Activated CD8-positive, alpha-beta memory T cell treated with anti-CD3 and anti-CD28 coated beads, Interleukin-2, amount 10 ng/mL, durations not matched to agents 7 days and 5 days (primary cell): ENCODE measurements at places on chromosomes 2 and 18.

DNA sequence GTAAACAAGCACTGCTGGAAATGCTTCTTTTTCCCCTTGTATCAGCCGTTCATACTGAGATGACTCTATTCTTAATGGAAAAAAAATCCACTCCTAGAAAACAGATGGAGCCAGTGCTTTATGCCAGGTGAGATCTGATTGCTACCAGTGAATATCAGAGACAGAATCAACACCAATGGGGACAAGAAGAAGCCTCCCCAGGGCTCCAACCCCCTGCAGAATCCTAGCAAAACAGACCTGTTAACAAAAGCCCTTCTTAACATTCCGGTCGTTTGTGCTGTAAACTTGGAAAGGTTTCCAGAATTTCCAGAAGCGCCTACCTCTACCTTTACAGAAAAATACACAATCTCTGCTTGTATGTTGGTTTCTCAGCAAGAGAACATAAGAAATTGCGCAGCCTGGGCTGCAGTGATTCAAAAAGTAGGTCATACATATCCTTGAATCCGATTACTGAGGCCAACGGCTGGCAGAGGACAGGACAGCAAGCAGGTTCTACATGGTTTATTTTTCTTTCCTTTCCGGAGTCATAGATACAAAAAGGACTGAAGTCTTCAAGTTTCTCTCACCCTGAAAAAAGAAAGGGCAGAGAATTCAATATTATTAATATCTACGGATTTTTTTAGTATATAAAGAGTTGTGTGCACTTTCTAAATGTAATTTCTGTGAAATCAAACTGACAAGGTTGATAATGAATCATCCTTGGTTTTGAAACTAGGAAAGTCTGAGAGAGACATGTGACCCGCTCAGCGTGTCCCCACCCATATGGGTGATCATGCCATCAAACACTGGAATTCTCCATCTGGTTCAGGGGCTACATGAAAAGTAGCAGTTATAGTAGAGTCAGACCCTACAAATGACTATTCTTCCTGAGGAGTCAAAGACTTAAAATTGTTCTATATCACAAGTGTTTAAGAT, 266.7 kb upstream of the MGAT5 start:
- no peak overlapping the region for H3K4me3 ChIP-seq
- no peaks in the 10 kb centered on the region for H3K4me1 ChIP-seq
- H3K27ac ChIP-seq, result no peak overlapping the region
- DNase-seq, result no peak
- no peaks in the 10 kb centered on the region for H3K36me3 ChIP-seq
- peaks cover 3% of the 10 kb centered on the region for H3K27me3 ChIP-seq

DNA sequence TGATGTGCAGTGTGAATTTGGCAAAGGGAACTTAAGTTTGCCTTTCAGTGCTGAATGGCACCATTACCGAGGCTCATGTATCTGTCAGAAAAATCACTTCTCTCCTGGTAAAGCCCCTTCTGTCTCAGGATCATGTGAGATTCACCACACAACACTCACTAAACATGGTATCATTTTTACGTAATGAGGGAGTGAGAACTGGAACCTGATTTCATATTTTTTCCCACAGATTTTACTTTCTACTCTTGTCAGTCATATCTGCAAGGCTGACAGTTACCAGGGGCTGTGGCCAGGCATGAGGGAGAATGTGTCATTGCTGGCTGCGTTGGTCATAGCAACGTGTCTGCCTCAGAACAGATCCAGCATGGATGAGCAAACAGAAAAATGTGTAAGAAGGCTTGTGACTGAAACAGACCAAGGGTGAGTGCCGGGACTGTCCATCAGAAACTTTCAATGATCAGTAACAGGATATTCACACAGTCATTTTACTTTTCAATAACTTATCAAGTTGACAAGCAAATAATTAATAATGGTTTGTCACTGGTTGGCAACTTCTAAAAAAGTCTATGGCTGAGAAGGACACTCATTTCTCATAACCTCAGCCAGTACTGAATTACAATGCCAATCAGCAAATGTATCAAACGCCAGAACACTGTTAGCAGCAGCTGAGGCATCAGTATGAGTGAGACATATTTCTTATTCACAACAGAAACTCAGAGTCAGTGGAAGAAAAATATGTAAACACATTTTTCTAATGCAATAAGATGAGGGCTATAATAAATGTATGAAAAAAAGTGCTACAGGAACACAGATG, 100.5 kb downstream of the CDC42EP3 start:
- H3K27ac ChIP-seq, result no peak overlapping the region
- peak; percentile 71 for DNase-seq
- H3K4me3 ChIP-seq, result no peak overlapping the region
- peaks cover 17% of the 10 kb centered on the region for H3K27me3 ChIP-seq

DNA sequence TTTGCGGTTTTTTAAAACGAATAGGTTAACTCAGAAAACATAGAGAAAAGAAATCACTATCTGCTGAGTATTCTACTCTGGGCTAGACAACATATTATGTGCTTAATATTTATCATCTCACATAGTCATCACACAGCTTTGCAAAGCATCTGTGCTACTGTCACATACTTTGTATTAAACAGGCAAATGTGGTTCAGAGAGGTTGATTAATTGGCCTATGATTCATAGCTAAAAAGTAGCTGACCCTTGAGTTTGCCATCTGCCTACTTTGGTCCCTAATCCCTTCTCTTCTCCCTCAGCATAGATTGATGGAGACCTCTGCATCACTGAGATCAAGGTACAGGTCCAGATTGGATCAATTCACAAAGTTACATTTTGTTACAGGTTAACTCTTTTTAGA, 21.4 kb downstream of the ANKRD30B start:
- no peaks in the 10 kb centered on the region for H3K27me3 ChIP-seq
- no peak overlapping the region for H3K4me3 ChIP-seq
- no peak overlapping the region for H3K27ac ChIP-seq
- no peaks in the 10 kb centered on the region for H3K4me1 ChIP-seq

GRCh38 chr18:13136904-13137669, 81.5 kb upstream of the LDLRAD4 start:
- peak overlapping the region; percentile 96 for H3K27ac ChIP-seq
- H3K4me1 ChIP-seq, result peaks cover 27% of the 10 kb centered on the region
- H3K4me3 ChIP-seq, result peak overlapping the region; percentile 97
- peaks cover 17% of the 10 kb centered on the region for H3K27me3 ChIP-seq
- peaks cover 4% of the 10 kb centered on the region for H3K36me3 ChIP-seq

GRCh38 chr2:231393149-231394131, 2.1 kb upstream of the B3GNT7 start:
- peaks cover 21% of the 10 kb centered on the region for H3K27me3 ChIP-seq
- DNase-seq, result peak; percentile 82
- H3K36me3 ChIP-seq, result peaks cover 2% of the 10 kb centered on the region
- H3K4me1 ChIP-seq, result peaks cover 33% of the 10 kb centered on the region
- H3K4me3 ChIP-seq, result peak overlapping the region; percentile 76

- H3K36me3 ChIP-seq, result peaks cover 43% of the 10 kb centered on the region
- DNase-seq, result no peak
- no peak overlapping the region for H3K4me3 ChIP-seq
Measured at GRCh38 chr18:24027156-24027827, 12.7 kb downstream of the TTC39C start.

GRCh38 chr2:218075975-218076811, 7.1 kb downstream of the RUFY4 start:
- no peaks in the 10 kb centered on the region for H3K27me3 ChIP-seq
- no peak overlapping the region for H3K4me3 ChIP-seq
- no peak overlapping the region for H3K27ac ChIP-seq
- no peak for DNase-seq
- H3K4me1 ChIP-seq, result no peaks in the 10 kb centered on the region
- H3K36me3 ChIP-seq, result no peaks in the 10 kb centered on the region

GRCh38 chr2:37344453-37345361, at the start of gene QPCT:
QPCT (plus strand) TSS chr2:37344630; CDS start chr2:37344732, 102 bp downstream.
- H3K27ac ChIP-seq, result no peak within 1 kb of the TSS
- peak; percentile 78 for DNase-seq
- H3K4me1 ChIP-seq, result peaks cover 8% of the 10 kb centered on the region
- H3K36me3 ChIP-seq, result no peaks in the 10 kb centered on the region

DNA sequence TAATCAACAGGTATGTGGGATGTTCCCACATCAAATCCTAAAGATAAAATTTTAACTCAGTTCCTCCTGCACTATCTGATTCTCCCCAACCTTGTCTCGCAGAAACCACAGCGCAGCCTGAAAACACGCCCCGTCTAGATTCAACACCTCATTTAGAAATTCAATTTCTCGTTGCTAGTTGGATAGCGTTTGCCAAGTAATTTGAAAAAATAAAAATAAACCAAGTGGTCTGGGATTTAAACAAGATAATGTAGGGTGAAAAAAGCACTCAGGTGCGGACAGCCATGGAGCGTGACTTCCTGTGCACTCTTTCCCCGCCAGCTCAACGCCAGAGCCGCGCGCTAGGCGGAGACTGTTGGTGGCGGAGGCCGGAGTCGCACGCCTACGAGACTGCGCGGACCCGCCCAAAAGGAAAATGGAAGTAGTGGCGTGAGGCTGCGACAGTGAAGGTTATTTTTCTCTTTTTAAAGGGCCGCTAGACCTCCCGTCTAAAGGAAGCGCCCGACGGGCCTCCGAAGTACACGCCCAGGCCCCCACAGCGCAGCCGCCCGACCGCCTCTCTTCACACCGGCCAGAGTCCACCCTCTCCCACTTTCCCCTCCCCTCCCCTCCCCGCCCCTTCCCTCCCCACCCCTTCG, 615 bp upstream of the CCNT2 start:
- H3K4me3 ChIP-seq, result peak overlapping the region; percentile 94
- H3K4me1 ChIP-seq, result peaks cover 26% of the 10 kb centered on the region
- H3K27ac ChIP-seq, result peak overlapping the region; percentile 98
- peaks cover 22% of the 10 kb centered on the region for H3K36me3 ChIP-seq

DNA sequence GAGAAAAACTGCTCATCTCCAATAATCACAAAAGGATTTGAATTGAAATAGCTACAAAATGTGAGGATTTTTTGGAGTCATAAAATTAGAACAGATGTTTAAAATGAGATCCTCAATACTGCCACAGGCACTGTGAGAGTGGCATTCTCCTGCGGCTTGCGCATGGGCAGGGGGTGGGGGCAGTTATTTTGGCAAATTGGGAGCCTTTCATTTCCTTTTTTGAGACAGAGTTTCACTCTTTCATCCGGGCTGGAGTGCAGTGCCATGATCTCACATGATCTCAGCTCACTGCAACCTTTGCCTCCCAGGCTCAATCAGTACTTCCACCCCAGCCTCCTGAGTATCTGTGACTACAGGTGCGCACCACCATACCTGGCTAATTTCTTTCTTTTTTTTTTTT, 42.4 kb downstream of the POMC start:
- H3K4me1 ChIP-seq, result peaks cover 4% of the 10 kb centered on the region
- no peak for DNase-seq
- H3K27ac ChIP-seq, result no peak overlapping the region
- H3K36me3 ChIP-seq, result no peaks in the 10 kb centered on the region

DNA sequence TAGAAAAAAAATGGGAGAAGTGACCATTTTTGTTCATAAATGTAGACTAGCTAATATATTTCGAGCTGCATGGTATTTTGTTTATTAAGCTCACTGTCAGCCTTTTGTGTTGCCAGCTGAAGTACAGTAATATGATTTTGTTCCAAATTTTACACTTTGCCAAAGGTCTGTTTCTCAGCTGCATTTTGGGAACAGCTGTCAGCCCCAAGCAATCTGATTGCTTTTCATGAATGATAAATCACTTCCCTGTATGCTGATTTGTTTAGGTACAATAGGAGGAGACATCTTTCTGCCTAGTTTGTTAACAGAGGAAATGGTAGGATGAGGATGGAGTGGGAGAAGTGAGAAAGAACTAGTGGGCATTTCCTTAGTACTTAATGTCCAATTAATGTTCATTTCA, 79.3 kb downstream of the NABP1 start:
- H3K4me3 ChIP-seq, result no peak overlapping the region
- H3K27ac ChIP-seq, result no peak overlapping the region
- H3K36me3 ChIP-seq, result no peaks in the 10 kb centered on the region
- H3K4me1 ChIP-seq, result peaks cover 5% of the 10 kb centered on the region
- DNase-seq, result no peak

GRCh38 chr2:86251840-86252266, 52.6 kb downstream of the MRPL35 start:
- H3K36me3 ChIP-seq, result no peaks in the 10 kb centered on the region
- no peaks in the 10 kb centered on the region for H3K4me1 ChIP-seq
- H3K27me3 ChIP-seq, result peaks cover 13% of the 10 kb centered on the region
- no peak overlapping the region for H3K27ac ChIP-seq
- DNase-seq, result no peak

GRCh38 chr2:50401772-50402653, 629.9 kb downstream of the NRXN1 start:
- no peaks in the 10 kb centered on the region for H3K36me3 ChIP-seq
- no peaks in the 10 kb centered on the region for H3K27me3 ChIP-seq
- DNase-seq, result peak; percentile 41
- no peak overlapping the region for H3K4me3 ChIP-seq

- H3K4me1 ChIP-seq, result peaks cover 14% of the 10 kb centered on the region
- no peak overlapping the region for H3K4me3 ChIP-seq
- peaks cover 12% of the 10 kb centered on the region for H3K36me3 ChIP-seq
- no peak overlapping the region for H3K27ac ChIP-seq
- H3K27me3 ChIP-seq, result no peaks in the 10 kb centered on the region
Measured at GRCh38 chr2:143684551-143685320, 555.5 kb downstream of the ARHGAP15 start.

- H3K27me3 ChIP-seq, result peaks cover 12% of the 10 kb centered on the region
- H3K27ac ChIP-seq, result no peak overlapping the region
- no peak overlapping the region for H3K4me3 ChIP-seq
- no peak for DNase-seq
- H3K36me3 ChIP-seq, result no peaks in the 10 kb centered on the region
Measured at GRCh38 chr18:48360376-48361021, 48.7 kb downstream of the ZBTB7C start.

- no peaks in the 10 kb centered on the region for H3K36me3 ChIP-seq
- no peaks in the 10 kb centered on the region for H3K27me3 ChIP-seq
- H3K27ac ChIP-seq, result no peak overlapping the region
Measured at GRCh38 chr2:29196792-29197788, 81.9 kb downstream of the CLIP4 start.

DNA sequence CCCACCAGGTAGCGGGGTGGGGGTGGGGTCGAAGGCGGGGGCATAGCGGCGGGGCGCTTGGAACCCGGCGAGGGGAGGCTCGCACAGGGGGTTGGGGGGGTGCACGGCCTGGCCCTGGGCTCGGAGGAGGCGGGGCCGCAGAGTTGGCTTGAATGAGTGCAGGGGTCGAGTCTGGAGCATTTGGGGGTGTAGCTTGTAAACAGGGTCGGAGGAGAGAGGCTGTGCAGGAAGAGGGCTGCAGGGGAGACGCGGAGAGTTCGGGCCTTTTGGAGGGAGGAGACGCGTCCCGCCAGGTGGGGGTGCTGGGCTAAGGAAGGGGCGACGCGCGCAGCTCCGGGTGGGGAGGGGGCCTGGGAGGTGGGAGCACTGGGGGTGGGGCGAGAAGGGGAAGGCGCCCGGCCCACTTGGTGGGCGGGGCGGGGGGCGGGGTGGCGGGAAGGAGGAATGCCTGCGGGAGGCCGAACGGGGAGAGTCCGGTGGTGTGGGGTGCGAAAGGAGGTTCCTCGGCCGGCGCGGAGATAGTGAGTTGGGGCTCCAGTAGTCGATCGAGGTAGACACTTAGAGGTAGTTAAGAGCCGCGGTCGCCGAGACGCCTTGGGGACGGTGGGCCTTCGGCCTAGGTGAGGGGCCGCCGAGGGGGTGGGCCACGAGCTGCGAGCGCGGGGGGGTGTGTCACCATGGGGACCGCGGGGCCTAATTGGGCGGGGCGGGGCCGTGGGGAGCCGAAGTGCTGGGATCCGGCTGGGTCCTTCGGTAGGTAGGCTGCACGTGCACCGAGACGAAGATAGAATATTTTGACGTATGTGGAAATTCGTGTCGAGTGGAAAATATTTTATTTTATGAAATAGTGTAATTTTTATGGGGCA, 774 bp downstream of the MSH6 start:
- H3K36me3 ChIP-seq, result peaks cover 11% of the 10 kb centered on the region
- DNase-seq, result peak; percentile 79
- peaks cover 26% of the 10 kb centered on the region for H3K4me1 ChIP-seq
- H3K27me3 ChIP-seq, result no peaks in the 10 kb centered on the region
- H3K4me3 ChIP-seq, result peak overlapping the region; percentile 85

- peaks cover 8% of the 10 kb centered on the region for H3K4me1 ChIP-seq
- H3K36me3 ChIP-seq, result peaks cover 1% of the 10 kb centered on the region
- no peak overlapping the region for H3K27ac ChIP-seq
- no peaks in the 10 kb centered on the region for H3K27me3 ChIP-seq
- no peak for DNase-seq
Measured at GRCh38 chr2:8002765-8003393, 679.0 kb upstream of the ID2 start.
